A549 (cell line): ENCODE measurements at places on chromosomes 7 and 10. TPM values are rescaled to one million over a fixed set of nuclear protein-coding genes. Genes with fewer than 3 reads are reported as not detected.

Gene PPP1R17
- not detected in 3 replicates for polyA plus RNA-seq

Gene ITPRID1
- not detected in 3 replicates for polyA plus RNA-seq

Gene MSMB
- polyA plus RNA-seq = not detected in 3 replicates

Gene HOXA6
- polyA plus RNA-seq = 1.6 to 2.2 TPM (median 2.1 TPM) in 3 replicates

Gene PLCE1
- 10.7 to 12.8 TPM (median 10.9 TPM) in 3 replicates for polyA plus RNA-seq

Gene RELN
- not detected in 3 replicates for polyA plus RNA-seq

Gene PLPP4
- not detected in 3 replicates for polyA plus RNA-seq

Gene COL28A1
- polyA plus RNA-seq = 0.14 to 0.22 TPM (median 0.17 TPM) in 3 replicates

Gene MYO1G
- 0.04 to 0.12 TPM (median 0.06 TPM) in 3 replicates for polyA plus RNA-seq

Gene IGFBP1
- 2.7 to 4.4 TPM (median 4.2 TPM) in 3 replicates for polyA plus RNA-seq

Gene ZNF804B
- polyA plus RNA-seq = not detected in 3 replicates

Gene GDF10
- polyA plus RNA-seq = 0.04 to 0.10 TPM (median 0.09 TPM) in 3 replicates

Gene ELFN1
- polyA plus RNA-seq = 0.08 to 0.10 TPM (median 0.09 TPM) in 3 replicates

Gene SORBS1
- polyA plus RNA-seq = 0.37 to 0.73 TPM (median 0.39 TPM) in 3 replicates

Gene GPR37
- polyA plus RNA-seq = 0.47 to 0.61 TPM (median 0.57 TPM) in 3 replicates

Gene PIK3CG
- not detected in 3 replicates for polyA plus RNA-seq

Gene LRIT1
- polyA plus RNA-seq = not detected in 3 replicates

Gene NAT16
- 0.07 to 0.12 TPM in 2 of 3 replicates, not detected in the other for polyA plus RNA-seq

Gene EMX2
- polyA plus RNA-seq = not detected in 3 replicates

Gene PNLIP
- polyA plus RNA-seq = not detected in 3 replicates

Gene BMPR1A
- polyA plus RNA-seq = 24.4 to 25.5 TPM (median 25.5 TPM) in 3 replicates

Gene NPC1L1
- polyA plus RNA-seq = 0.01 to 0.04 TPM (median 0.03 TPM) in 3 replicates

Gene TMEM184A
- polyA plus RNA-seq = 14.3 to 16.1 TPM (median 15.8 TPM) in 3 replicates

Gene TUBAL3
- polyA plus RNA-seq = 0.34 to 0.37 TPM (median 0.36 TPM) in 3 replicates

Gene STMP1
- polyA plus RNA-seq = 25.2 to 33.0 TPM (median 32.1 TPM) in 3 replicates

Gene NYAP1
- polyA plus RNA-seq = 1.5 to 3.7 TPM (median 3.1 TPM) in 3 replicates

Gene MYH16
- polyA plus RNA-seq = 0.21 to 0.32 TPM (median 0.31 TPM) in 3 replicates

Gene IFT22
- polyA plus RNA-seq = 49.9 to 51.4 TPM (median 50.5 TPM) in 3 replicates

Gene TRPV5
- not detected in 3 replicates for polyA plus RNA-seq

Gene ANTXRL
- 0.13 to 0.30 TPM (median 0.25 TPM) in 3 replicates for polyA plus RNA-seq

Gene ANKRD1
- 6.8 to 14.0 TPM (median 10.7 TPM) in 3 replicates for polyA plus RNA-seq

Gene ASB10
- not detected in 3 replicates for polyA plus RNA-seq

Gene MYOZ1
- polyA plus RNA-seq = not detected in 3 replicates
